ENCODE measurements at places on chromosomes 1 and 21.

- DNase-seq: no peak
Measured at GRCh38 chr1:107142140-107142542, 1.3 kb downstream of the NTNG1 start.

DNA sequence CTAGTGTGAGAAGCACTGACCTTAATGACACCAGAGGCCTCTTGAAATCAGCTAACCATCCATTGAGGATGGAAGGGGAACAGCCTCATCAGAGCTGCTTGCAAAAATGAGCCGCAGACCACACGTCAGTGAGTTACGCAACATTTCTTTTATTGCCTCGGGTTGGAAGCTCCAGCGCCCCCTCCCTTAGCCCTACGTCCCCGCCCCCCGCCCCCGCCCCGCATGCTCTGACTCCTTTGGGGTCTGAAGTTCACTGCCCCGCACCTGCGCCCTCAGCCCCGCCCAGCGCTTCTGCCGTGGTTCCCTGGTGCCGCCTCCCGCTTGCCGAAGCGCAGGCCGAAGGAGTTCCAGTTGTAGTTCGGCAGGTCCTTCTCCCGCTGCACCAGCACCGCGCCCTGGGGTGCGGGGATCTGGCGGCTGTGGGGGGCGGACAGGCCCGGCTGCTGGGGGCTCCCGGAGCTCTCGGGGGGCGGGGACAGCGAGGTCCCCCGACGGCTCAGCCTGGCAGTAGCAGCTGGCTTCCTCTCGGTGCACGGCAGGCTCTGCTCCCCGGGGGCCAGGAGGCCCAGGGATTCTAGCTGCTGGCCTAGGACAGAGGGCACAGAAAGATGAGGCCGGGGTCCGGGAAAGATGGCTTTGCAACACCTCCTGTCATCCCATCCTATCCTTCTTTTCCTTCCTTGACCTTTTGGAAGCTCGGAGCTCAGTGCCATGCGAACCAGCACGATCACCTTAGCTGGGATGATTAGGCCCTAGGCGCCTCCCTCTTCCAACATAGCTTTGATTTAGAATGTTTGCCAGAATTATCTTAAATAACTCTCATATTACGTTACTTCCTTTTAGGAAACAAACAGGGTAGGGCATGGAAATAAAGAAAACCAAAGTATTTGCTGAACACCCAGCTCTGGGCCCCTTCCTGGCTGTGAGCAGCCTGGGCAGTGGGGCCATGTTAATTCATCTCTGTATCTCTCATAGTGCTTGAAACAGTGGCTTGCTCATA lies 5.8 kb downstream of the KISS1 start:
- peak; percentile 40 for DNase-seq

DNA sequence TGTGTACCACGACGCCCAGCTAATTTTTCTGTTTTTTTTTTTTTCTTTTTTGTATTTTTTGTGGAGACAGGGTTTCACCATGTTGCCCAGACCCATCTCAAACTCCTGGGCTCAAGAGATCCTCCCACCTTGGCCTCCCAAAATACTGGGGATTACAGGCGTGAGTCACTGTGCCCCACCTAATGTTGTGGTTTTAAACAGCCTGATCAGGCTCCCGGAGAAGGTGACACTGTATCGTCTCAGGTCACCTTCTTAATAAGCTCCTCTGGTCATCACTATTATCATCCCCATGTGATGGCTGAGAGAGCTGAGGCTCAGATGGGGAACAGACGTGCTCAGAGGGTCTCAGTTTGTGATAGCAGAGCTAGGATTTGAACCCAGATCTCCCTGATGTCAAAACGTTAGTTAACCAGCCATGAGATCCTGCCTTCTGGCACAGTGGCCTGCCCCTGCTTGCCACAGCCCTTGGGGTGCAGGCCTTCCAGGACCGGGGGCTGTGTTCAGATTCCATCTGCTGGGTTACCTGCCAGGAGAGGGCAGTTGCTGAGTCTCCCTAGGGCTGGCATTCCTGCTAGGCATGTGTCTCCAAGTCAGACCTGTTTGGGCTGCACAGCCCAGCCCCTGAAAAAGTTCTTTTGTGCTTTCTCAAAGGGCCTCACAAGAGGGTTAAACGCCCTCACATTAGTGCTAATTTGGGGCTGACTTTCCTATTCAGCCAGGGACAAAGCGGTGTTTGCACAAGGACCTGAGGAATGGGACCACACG lies 32.7 kb upstream of the GRHL3 start:
- no peak for DNase-seq

DNA sequence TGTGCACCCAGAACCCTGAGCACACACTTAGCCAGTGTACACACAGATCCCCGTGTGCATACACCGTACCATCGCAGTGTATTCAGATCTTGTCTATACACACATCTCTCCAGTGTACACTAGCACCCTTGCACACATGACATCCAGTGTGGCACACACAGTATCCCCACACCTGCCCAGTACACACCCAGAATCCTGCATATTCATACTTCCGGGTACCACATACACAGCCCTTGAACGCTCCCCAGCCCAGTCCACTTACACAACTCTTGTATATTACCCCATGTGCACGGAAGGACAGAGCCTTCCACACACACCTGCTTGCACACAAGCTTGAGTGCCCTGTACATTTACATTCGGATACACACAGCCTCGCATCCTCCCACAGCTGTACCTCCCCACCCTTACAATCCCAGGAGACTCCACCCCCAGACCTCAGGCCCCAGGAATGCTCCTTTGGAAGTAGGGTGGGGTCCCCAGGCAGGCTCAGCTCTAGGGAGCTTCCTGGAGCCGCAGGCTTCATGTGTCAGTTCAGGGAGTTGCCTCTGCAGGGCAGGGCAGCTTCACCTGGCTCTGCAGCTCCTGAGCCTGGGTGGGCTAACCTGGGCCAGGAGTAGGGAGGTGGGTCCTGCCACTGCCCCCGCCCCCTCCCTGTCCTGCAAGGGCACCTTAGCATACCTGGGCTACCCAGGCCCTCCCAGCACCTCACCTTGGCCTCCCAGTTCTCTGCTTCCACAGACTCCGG lies 46.2 kb downstream of the AHDC1 start:
- DNase-seq: no peak

- DNase-seq: no peak
Measured at GRCh38 chr1:54580856-54581550, 33.0 kb downstream of the ACOT11 start.

- no peak for DNase-seq
Measured at GRCh38 chr1:205042911-205043806, at the start of gene CNTN2. Gene CNTN2 (plus strand): TSS chr1:205043212. CDS start chr1:205053186, 9,974 bp downstream.

DNA sequence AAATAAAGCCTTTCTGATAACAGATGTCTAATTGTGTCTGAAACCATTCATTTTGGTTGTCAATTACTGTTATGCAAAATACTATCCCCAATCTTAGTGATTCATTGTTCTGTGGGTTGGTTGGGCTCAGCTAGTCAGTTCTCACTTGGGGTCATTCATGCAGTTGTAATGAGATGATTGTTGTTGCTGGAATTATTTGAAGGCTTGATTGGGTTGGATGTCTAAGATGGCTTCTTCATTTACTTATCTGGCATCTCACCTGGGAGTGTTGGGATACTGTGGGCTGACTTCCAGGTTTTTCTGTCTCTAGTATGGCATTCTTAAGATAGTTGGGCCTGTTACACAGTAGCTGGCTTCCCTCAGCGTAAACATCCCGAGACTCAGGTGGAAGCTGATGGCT lies 217.8 kb upstream of the B3GALT2 start:
- no peak for DNase-seq

- no peak for DNase-seq
Measured at GRCh38 chr1:57532299-57532698, 108.4 kb upstream of the DAB1 start.

GRCh38 chr1:3678361-3679097 lies 26.2 kb downstream of the TP73 start:
- DNase-seq: no peak

GRCh38 chr1:30911059-30911954 lies 2.7 kb upstream of the SDC3 start:
- peak; percentile 36 for DNase-seq

DNA sequence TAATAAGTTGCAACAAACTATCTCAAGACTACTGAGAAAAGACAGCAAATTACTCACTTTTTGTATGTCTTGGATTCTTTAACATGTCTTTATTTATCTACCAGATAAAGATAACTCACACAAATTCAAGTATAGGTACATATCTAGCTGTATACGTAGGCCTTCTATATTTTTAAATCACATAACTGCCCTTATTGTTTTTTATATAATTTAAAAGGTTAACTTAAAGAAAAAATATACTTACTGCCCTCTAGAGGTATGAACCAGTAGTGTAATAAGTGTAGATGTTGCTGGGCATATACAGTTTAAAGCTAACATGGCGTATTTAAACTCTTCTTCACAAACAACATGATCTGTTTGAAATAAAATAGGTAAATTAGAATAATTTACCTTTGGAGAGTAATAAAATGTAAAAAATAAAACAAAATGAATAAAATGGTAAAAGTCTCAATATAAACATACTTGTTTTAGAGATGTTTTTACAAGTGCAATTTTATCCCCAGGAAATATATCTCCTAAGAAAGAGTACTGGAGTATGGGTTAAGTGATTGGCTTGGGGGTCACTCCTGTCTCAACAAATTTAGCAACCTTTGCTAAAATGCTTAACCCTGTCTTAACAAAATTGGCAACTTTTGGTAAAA lies 235.2 kb downstream of the KCNT2 start:
- no peak for DNase-seq

- no peak for DNase-seq
Measured at GRCh38 chr1:74937176-74937575, 197.0 kb upstream of the LHX8 start.

DNA sequence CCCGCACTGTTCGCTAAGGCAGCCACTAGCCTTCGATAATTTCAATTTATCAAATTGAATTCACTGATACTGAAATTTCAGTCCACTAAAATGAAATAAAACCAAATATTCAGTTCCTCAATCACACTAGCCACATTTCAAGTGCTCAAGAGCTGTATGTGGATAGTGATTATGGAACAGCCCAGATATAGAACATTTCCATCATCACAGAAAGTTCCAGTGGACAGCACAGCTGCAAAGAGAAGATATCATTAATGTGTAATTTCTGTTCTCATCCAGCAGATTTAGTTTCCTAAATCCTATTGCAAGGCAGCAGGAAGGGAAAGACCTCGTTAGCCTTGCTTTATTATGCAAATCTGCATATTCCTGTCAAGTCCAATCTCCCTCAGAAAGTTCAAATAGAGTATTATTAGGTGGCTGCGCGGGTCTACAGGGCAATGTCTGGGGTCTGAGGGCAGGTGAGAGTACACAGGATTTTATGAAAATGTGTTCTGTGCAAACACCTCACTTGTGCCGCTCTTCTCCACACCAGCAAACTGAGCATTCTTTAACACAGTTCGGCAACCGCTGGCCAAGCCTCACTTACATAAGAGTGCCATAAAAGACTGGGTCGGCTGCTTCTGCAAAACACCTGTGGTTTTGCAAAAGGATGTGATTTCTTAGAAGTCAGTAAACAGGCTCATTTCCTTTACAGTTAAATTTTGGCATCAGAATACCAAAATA lies 22.4 kb downstream of the CAPZB start:
- peak; percentile 68 for DNase-seq
